ENCODE measurements at places on chromosomes 7 and 10. TPM values are rescaled to one million over a fixed set of nuclear protein-coding genes. Genes with fewer than 3 reads are reported as not detected.

Gene ANKRD22
- total RNA-seq = 0.12 TPM

- H3K27me3 ChIP-seq = peaks cover 7% of the 10 kb centered on the region
- peaks cover 4% of the 10 kb centered on the region for H3K36me3 ChIP-seq
- H3K4me1 ChIP-seq = peaks cover 4% of the 10 kb centered on the region
Measured at GRCh38 chr7:21580073-21580521, 37.3 kb downstream of the DNAH11 start.

DNA sequence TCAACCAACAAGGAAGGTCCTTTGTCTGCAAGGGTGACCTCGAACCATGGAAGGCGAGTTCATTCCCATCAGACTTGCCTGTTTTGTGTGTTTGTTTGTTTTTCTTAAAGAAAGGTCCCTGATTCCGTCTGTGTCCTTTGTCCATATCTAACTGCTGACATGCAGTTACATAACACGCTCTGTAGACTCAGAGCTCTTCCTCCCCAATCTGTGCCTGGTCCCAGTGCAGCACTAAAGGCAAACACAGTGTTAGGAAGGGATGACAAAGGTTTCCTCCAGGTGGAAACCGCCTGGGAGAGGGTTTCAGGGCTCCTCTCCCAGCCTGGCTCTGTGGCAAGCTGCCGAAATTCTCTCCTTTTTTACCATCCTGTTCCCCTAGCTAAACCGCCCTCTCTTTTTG, 13.4 kb downstream of the JCAD start:
- peaks cover 56% of the 10 kb centered on the region for H3K27me3 ChIP-seq
- DNase-seq = no peak
- peaks cover 18% of the 10 kb centered on the region for H3K4me1 ChIP-seq
- no peak overlapping the region for H3K4me3 ChIP-seq
- no peak overlapping the region for H3K27ac ChIP-seq
- no peaks in the 10 kb centered on the region for H3K36me3 ChIP-seq

DNA sequence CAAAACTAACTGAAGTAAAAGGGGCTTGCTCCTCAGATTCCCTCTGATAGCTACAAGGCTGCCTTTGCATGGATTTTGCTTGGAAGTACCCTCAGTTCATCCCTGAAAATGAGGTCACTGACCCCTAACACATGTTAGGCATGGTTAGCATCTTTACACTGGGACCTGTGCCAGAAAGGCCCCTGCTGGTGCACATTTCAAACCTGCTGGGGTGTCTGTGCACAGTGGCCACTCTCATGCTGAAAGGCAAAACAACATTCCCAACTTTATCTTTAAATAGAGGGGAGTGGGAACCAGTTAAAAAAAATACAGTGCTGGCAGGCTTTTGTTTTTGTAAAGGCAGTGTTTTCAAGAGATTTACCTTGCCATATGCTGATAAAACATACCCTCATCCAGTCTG, 99.1 kb downstream of the ANK3 start:
- DNase-seq = no peak
- H3K4me3 ChIP-seq = no peak overlapping the region
- H3K36me3 ChIP-seq = no peaks in the 10 kb centered on the region
- no peaks in the 10 kb centered on the region for H3K27me3 ChIP-seq
- H3K4me1 ChIP-seq = peaks cover 10% of the 10 kb centered on the region

DNA sequence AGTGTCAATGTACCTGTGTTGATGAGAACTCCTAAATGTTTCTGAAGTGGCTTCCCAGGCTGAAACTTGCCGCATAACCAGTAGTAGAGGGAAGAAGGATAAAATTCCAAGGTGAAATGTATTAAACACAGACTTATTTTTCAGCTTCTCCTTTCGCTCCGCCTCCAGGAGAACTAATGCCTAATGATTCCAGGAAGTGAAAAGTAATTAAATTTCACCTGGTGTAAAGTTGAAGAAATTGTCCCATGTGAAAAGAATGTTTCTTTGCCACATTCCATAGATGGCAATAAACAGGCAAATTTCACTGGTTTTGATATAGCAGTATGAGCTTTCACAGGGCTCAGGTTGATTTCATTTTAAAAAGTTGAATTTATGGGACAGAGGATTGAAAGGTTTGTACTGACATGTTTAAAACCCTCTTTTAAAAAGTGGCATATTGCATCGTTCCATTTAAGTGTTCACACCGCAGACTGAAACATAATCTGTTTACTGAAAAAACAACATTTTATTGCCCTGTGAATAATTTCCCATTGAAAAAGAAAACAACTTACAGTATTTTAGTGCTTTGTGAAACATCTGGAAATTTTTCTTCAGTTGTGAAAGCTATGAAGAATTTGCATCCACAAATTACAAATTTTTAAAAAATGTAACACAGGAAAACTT, 453.4 kb upstream of the NFE2L3 start:
- no peaks in the 10 kb centered on the region for H3K4me1 ChIP-seq
- H3K4me3 ChIP-seq = no peak overlapping the region
- H3K27ac ChIP-seq = no peak overlapping the region

GRCh38 chr10:45451407-45451806, 77.4 kb downstream of the ALOX5 start:
- H3K4me3 ChIP-seq = no peak overlapping the region
- H3K27me3 ChIP-seq = no peaks in the 10 kb centered on the region
- no peaks in the 10 kb centered on the region for H3K36me3 ChIP-seq

GRCh38 chr7:36726806-36727503, 2.7 kb upstream of the AOAH start:
- H3K27ac ChIP-seq = no peak overlapping the region
- peak; percentile 60 for DNase-seq
- no peaks in the 10 kb centered on the region for H3K27me3 ChIP-seq
- H3K4me1 ChIP-seq = peaks cover 57% of the 10 kb centered on the region
- H3K4me3 ChIP-seq = no peak overlapping the region

GRCh38 chr7:141158561-141158960, 84.7 kb downstream of the TMEM178B start:
- no peak overlapping the region for H3K4me3 ChIP-seq
- H3K4me1 ChIP-seq = no peaks in the 10 kb centered on the region
- no peaks in the 10 kb centered on the region for H3K36me3 ChIP-seq
- H3K27me3 ChIP-seq = no peaks in the 10 kb centered on the region
- DNase-seq = peak; percentile 20

DNA sequence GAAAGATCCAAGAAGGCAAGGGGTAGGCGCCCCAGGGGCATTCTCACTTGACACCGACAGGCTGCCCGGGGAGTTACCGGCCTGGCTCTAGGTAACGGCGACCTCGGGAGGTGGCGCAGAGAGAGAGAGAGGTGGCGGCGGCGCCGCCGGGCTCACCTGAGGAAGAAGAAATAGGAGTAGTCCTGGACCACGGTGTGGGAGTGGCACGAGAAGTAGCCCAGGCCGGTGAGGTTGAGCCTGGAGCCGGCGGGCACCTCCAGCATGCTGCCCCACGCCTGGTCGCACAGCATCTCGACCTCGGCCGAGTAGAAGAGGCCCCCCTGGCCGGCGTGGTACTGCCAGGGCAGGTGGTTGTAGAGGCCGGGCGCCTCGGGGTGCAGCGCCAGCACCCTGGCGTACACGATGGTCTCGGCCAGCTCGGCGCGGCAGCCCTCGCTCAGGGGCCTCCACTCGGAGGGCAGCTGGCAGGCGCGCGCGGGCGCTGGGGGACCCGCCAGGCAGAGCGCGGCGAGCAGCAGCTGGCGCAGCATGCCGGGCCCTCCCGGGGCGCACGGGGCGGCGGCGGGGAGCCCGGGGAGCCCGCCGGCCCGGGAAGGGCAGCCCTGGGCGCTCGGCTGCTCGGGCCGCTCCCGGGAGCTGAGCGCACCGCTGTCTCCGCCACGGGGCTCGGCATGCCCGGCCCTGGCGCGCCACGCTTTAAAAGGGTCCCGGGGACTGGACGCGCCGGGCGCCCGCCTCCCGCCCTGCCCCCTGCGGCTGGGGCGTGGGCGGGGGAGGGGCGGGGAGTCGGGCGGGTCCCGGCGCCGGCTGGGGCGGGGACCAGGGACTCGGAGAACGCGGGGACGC, at the start of gene CCDC3:
CCDC3 (minus strand) TSS at position 673 of the 846 bp plus-strand sequence; CDS start at position 530, 143 bp downstream.
- peak within 1 kb of the TSS; percentile 49 for H3K4me3 ChIP-seq
- H3K4me1 ChIP-seq = peaks cover 3% of the 10 kb centered on the region
- DNase-seq = peak; percentile 22
- no peaks in the 10 kb centered on the region for H3K36me3 ChIP-seq
- H3K27ac ChIP-seq = no peak within 1 kb of the TSS

Gene GIMAP6
- total RNA-seq = 30.2 TPM

DNA sequence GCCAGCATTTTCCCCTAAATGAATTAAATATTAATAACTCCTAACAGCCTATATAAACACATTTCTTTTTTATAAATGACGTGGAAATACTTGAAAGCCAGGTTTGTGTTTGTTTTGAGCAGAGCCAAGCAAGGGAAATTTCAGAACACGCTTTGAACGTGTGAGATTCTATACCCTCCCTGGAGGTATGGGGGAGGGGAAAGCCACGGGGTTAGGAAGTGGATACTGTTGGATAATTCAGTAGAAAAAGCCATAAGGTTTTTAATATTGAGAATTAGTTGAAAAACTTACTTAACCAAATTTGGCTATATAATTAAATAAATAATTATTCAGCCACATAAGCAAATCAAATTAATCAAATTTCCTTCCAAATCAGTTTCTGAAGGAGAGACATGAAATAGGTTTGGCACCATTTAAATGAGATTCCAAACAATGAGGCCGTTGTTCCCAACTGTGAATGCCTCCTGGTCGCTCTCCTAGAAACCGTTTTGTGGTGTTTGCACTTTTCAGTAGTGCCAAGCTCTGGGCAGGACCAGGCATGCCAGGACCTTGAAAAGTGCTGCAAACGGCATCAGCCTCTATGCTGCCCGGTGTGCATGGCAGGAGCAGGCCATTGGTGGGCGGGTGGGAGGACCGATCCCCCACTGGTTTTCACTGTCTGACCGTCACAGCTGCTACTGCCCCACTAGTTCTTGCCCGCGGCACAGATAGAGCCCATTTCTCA, 88.1 kb downstream of the SEPTIN14 start:
- H3K27me3 ChIP-seq = peaks cover 2% of the 10 kb centered on the region
- H3K4me3 ChIP-seq = no peak overlapping the region
- H3K4me1 ChIP-seq = no peaks in the 10 kb centered on the region
- H3K36me3 ChIP-seq = no peaks in the 10 kb centered on the region

GRCh38 chr10:71058308-71058707, 154.1 kb upstream of the UNC5B start:
- no peaks in the 10 kb centered on the region for H3K36me3 ChIP-seq
- no peak overlapping the region for H3K4me3 ChIP-seq
- no peak overlapping the region for H3K27ac ChIP-seq

Gene SEMA3C
- total RNA-seq = not detected

- no peaks in the 10 kb centered on the region for H3K4me1 ChIP-seq
- no peak for DNase-seq
- no peaks in the 10 kb centered on the region for H3K36me3 ChIP-seq
- no peaks in the 10 kb centered on the region for H3K27me3 ChIP-seq
- no peak overlapping the region for H3K4me3 ChIP-seq
- H3K27ac ChIP-seq = no peak overlapping the region
Measured at GRCh38 chr7:42694894-42695507, 216.9 kb downstream of the C7orf25 start.

- no peaks in the 10 kb centered on the region for H3K36me3 ChIP-seq
- no peaks in the 10 kb centered on the region for H3K4me1 ChIP-seq
- no peak overlapping the region for H3K4me3 ChIP-seq
- no peak overlapping the region for H3K27ac ChIP-seq
Measured at GRCh38 chr7:81180573-81180972, 261.7 kb upstream of the SEMA3C start.

GRCh38 chr7:18535810-18536415, 40.4 kb downstream of the HDAC9 start:
- H3K4me3 ChIP-seq = no peak overlapping the region
- no peaks in the 10 kb centered on the region for H3K4me1 ChIP-seq
- H3K36me3 ChIP-seq = no peaks in the 10 kb centered on the region
- H3K27me3 ChIP-seq = no peaks in the 10 kb centered on the region
- no peak overlapping the region for H3K27ac ChIP-seq
- no peak for DNase-seq

- no peak overlapping the region for H3K27ac ChIP-seq
- H3K4me3 ChIP-seq = no peak overlapping the region
- peaks cover 5% of the 10 kb centered on the region for H3K27me3 ChIP-seq
- no peaks in the 10 kb centered on the region for H3K4me1 ChIP-seq
Measured at GRCh38 chr7:101516851-101517250, 112.2 kb downstream of the MYL10 start.

GRCh38 chr7:27677912-27678612, 15.4 kb upstream of the HIBADH start:
- H3K27me3 ChIP-seq = no peaks in the 10 kb centered on the region
- no peak overlapping the region for H3K27ac ChIP-seq
- H3K36me3 ChIP-seq = no peaks in the 10 kb centered on the region

Gene DRGX
- not detected for total RNA-seq

DNA sequence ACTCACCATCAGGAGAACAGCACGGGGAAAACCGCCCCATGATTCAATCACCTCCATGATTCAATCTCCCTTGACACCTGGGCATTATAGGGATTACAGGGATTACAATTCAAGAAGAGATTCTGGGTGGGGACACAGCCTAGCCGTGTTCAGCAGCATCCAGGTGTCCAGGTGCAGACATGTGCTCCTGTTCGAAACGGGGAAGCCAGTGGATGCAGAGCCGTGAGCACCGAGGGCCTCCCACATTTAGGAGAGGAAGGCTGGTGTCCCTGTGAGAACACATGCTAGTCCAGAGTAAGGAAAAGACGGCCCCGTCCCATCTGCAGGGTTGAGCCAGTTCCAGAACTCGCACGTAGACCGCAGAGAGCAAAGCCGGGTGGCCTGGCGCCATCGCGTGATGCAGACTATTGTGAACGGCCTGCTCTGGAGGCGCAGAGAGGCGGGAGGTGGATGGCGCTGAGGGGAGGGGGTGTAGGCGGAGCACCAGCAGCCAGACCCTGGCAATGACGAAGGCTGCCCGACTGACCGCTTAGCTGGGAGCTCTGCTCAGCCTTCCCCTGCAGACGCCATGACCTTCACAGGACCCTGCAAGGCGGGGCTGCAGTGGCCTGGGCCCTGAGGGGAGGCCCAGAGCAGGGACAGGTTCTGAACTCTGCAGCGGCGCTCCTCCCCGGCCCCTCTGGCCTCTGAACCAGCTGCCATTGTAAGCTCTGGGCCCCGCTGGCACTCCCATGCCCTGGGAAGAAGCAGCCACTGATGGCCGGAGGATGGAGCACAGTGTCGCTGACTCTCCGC, 141.6 kb upstream of the TCERG1L start:
- no peak for DNase-seq
- H3K36me3 ChIP-seq = no peaks in the 10 kb centered on the region
- peaks cover 14% of the 10 kb centered on the region for H3K27me3 ChIP-seq
- no peak overlapping the region for H3K27ac ChIP-seq

DNA sequence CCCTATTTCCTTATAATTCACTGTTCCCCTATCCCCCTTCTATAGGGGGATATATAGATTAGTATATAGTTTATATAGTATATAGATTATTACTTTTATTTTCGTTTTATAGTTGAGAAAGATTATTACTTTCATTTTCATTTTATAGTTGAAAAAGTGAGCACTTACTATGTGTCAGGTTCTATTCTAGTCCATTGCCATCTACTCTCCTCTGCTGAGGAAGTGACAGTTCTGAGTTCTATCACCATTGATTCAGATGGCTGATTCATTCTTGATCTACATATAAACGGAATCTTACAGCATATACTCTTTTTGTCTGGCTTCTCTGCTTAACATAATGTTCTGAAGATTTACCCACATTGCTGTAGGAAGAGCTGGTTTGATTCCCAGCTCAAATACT, 20.7 kb upstream of the CAV2 start:
- no peak overlapping the region for H3K4me3 ChIP-seq
- no peak for DNase-seq
- no peaks in the 10 kb centered on the region for H3K36me3 ChIP-seq
- no peaks in the 10 kb centered on the region for H3K4me1 ChIP-seq

GRCh38 chr10:123240250-123240649, 86.0 kb downstream of the BUB3 start:
- H3K4me3 ChIP-seq = no peak overlapping the region
- peaks cover 24% of the 10 kb centered on the region for H3K4me1 ChIP-seq
- H3K27ac ChIP-seq = no peak overlapping the region

- no peaks in the 10 kb centered on the region for H3K4me1 ChIP-seq
- no peaks in the 10 kb centered on the region for H3K36me3 ChIP-seq
- H3K27me3 ChIP-seq = peaks cover 7% of the 10 kb centered on the region
- H3K4me3 ChIP-seq = no peak overlapping the region
- no peak overlapping the region for H3K27ac ChIP-seq
- no peak for DNase-seq
Measured at GRCh38 chr7:45387837-45388236, 186.3 kb upstream of the ADCY1 start.

Measured in activated CD4-positive, alpha-beta memory T cell treated with anti-CD3 and anti-CD28 coated beads for 36 hours (primary cell).